ENCODE measurements at places on chromosomes 2 and 18.

GRCh38 chr2:205868773-205869333, 186.6 kb downstream of the NRP2 start:
- DNase-seq: no peak

DNA sequence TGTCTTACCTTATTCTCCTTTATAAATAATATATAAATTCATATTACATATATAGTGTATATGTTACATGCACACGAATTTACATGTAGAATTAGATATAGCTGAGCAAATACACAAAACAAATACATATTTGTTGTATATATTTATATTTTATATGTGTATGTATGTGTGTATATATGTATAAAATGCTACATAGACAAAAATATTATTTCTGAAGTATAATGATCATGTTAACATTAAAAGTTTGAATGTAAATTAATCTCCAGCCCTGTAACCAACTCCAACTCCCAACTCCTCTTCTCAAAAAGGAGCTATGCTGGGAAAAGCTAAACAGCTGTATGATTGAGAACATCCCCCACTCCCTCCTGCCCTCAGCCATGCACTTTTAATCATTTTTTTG, 42.7 kb upstream of the RND3 start:
- no peak for DNase-seq

DNA sequence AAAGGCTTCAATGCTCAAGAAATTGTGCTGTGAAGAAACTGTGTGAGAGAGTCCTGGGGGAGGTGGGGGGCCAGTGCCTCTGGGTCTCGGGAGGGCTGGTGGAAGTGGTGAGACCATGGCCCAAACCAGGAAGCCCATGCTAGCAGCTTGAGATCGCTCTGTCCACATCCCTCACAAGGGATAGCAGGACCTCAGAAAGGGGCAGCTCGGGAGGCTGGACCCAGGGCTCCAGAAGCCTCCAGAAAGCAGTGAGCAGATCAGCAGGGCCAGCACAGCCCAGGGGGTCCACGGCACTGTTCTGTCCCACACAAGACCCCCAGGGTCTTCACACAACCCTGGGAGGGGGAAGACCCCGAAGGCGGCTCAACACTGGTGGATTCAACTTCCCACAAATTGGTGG, 24.1 kb downstream of the ST8SIA5 start:
- no peak for DNase-seq

GRCh38 chr2:222554517-222554916, 101.4 kb downstream of the FARSB start:
- peak; percentile 58 for DNase-seq

GRCh38 chr2:130287656-130288026, 55.1 kb upstream of the IMP4 start:
- DNase-seq: no peak

DNA sequence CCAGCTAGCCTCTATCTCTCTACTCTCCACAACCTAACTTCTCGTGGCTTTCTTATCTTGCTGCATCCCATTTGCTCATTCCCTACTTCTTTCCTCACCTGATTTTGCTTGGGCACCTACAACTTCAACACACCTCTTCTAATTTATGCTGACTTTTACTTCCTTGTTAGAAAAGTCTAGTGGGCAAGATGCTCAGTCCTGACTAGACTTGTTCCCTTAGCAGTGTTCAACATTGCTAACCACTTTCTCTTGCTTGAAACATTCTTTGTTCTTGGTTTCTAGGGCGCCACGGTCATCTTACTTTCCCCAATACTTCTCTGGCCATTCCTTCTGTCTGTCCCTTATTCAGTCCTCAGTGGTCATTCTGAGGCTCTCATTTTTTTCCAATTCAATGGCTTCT, 454.7 kb upstream of the CWC22 start:
- no peak for DNase-seq

GRCh38 chr2:196925768-196926561, 542 bp downstream of the PGAP1 start:
- peak; percentile 44 for DNase-seq

GRCh38 chr2:229410946-229411345, 139.9 kb upstream of the PID1 start:
- DNase-seq: no peak

DNA sequence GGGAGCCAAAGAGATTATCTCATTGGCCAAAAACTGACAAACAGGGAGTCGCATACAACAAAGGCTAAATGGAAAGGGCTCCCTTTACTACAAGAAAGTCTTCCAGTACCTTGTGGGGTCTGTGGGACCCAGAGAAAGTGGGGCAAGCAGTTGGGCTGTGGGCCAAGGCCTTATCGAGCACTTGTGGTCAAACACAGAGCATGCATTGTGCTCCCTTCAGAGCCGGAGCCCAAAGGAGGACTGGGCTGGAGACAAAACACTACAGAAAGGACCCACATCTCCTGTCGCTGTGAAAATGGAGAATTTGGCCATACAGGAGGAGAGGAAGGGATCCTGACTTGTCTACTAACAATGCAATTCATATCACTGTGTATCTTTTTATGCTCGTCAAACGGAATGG, 37.1 kb upstream of the SLC1A4 start:
- no peak for DNase-seq

- DNase-seq: no peak
Observed at GRCh38 chr2:172962824-172963223, 112.8 kb upstream of the MAP3K20 start.

GRCh38 chr2:215637651-215638050, 201.8 kb upstream of the FN1 start:
- no peak for DNase-seq

DNA sequence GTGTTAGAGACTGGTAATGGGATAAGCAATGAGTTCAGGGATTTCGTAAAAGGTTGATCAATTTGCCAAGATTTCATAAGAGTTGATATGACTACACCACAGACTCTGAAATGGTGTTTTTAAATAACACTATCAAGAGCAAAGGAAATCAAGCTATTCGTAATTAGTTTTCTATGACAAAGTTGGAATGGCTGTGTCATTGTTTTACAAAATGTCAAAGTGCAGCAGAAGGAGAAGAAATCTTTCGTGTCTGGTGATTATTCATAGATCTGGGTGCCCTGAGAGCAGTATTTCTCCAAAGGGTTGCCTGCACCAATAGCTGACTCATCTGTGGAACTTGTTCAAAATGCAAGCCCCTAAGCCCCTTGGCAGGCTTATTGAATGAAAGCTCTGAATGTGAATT, 70.1 kb downstream of the NABP1 start:
- DNase-seq: no peak

GRCh38 chr2:186093174-186093573, 354.6 kb downstream of the FSIP2 start:
- DNase-seq: no peak

DNA sequence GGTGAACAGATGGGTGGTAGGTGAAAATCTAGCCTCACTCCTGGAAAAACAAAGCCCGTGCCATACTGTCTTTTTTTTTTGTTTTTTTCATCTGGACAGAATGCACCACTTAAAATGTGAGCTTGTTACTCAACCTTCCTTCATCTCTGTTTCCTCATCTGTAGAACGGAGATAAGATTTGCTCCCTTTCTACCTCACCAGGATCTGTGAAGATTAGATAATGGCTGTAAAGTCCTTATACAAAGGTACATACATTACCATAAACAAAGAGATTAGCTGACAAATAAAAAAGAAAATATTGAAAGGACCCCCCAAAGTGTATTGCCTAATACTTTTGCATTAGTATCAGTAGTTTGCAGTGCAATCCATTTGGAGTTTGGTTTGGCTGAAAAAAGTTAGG, 75.4 kb upstream of the ZEB2 start:
- DNase-seq: no peak

DNA sequence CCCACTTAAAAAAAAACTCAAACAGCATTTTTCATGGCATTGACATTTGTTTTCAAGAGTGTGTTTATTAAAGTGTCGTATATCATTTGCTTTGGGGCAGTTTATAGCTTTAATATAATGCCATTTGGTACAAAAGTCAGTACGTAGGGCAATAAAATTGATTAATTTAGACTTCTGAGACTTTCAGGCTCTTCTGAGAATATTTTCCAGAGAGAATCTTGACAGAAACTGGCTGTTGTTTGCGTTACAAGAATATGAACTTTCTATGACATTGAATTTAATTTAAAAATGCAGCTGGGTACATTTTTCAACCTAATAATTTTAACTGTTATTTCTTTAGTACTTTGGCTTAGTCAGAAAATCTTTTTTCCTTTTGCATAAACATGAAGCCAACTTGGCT, 98.9 kb downstream of the RNF144A start:
- no peak for DNase-seq

DNA sequence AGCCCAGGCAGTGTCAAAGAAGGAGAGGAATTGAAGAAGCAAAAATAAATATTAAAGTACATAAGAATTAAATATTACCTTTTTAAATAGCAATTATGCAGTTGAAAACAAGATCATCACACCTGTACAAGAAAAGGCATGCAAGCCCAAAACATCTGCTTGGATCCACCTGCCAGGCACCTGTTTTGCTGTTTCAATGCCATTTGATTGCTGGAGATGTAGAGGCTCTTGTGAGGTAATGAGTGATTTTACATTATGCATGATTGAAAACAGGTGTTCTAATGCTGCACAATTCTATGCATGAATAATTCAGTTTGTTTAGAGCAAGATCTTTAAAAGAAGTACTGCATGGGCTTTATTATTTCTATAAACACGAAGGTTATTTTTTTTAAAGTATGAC, 700.6 kb upstream of the ZEB2 start:
- DNase-seq: no peak

DNA sequence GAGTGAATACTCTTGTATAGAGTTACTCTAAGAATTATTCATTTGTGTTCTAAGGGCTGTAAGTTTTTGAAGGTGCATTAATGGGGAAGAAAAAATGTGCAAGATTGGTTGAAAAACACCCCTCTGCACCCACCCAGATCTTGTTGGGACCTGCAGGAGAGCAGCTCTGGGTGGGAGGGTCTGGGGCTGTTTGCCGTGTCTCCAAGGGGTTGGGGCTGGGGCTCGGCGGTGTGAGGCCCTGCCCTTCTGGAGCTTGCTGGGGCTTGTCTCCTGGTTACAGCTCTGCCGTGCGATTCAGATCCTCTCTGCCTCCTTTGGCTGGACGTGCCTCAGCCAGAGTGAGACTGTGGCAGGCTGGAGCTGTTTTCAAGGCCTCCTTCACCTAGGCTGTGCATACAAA, 26.1 kb downstream of the IGFBP2 start:
- DNase-seq: no peak

DNA sequence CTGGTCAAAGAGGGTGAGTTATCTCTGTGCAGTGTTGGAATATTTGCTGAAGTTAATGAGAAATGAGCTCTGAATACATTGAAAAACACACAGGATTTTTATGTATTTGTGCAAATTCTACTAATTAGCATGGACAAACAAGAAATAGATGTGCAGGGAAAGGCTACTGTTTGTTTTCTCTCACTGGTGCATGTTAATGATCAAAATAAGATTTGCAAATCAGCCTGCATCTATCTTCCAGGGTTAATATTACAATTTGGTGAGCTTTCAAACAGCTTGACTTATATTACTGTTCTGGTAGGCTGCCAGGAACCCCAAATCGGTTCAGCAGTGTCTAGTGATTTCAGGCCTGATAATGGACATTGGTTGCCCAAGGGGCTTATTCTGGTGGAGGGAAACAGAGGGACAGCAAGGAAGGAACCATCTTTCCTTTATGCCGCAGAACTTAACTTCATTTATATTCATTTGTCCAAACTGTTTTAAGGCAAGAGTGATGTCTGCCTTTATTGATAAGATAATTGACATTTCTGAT, 93.8 kb upstream of the REG3A start:
- no peak for DNase-seq

DNA sequence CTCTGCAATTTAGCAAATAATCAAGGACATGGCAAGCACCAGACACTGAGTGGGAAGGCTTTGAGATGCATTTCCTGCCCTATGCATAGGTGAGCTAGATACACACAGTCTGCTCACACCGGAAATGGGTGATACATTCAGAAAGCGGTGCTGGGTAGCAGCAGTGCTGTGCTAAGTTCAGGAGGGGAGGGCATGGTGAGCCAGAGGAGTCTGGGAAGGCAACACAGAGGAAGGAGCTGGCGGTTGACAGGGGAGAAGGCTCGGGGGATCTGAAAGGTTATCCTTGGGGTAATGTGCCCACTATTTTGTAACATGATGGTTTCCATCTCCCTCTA, 57.4 kb upstream of the EPAS1 start:
- DNase-seq: no peak

DNA sequence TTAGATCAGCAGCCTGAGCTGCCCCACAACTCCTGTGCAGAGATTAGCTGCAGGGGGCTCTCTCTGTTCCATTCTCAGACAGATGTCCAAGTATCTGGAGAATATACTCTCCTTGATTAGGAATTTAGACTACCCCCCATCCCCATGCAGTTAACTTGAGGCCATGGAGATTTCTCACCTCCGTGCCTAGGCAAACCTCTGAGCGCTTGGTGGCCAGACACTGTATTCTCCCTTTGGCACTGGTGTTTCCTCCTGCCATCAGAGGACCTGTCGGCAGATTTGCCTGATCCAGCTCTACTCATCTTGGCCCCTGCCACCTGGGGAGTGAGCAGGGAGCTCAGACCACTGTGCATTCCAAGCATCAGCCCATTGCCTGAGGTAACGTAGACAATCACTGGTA, 48.3 kb downstream of the ZNF804A start:
- no peak for DNase-seq

DNA sequence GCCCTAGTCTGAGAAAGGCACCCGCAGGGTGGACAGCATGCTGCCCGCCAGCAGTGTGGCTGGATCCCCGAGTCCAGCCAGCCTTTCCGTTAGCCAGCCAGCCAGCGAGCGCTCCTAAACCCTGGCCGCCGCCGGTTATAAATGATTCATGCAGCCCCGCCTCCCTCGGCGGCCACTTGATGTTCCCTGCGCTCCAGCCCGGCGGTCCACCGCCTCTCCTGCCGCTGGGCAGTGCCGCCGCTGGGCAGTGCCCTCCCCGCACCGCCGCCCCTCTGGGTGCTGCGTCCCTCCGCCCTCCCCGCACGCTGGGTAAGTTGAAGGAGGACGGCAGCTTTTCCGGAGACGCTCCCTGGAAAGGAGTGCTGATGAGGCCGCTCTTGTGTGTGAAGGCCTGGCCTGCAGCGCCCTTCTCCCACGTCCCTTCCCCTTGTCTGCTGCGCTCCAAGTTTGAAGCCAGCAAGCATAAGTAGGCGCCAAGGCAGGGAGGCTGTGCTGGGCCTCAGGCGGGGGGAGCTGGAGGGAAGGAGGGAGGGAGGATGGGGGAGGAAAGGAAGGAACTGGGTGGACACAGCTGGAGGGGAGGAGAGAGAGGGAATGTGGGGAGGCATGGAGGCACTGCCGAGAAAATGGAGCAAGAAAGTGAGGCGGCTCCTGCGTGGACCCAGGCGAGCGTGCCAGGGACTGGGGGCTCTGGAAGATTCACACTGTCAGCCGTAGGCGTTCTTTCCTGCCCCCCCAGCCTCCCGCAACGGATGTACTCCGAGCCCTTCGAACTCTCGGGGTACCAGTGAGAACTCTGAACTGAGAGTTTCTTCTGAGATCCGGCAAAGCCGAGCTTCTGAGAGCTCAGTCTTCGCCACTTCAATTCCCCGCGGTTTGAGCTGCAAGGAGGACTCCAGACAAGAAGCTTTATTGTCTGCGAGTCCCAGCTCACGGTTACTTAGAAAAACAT, 131.9 kb downstream of the GLI2 start:
- DNase-seq: no peak
